ENCODE measurements at places on chromosomes 3 and 15. TPM values are rescaled to one million over a fixed set of nuclear protein-coding genes. Genes with fewer than 3 reads are reported as not detected.

CHL1 gene
- 191 TPM for total RNA-seq

EXD1 gene
- total RNA-seq: not detected

FOXB1 gene
- not detected for total RNA-seq

TIMP4 gene
- 40.2 TPM for total RNA-seq

INKA1 gene
- total RNA-seq: 10.3 TPM

DYNLT2B gene
- 7.3 TPM for total RNA-seq

PDCD10 gene
- 62.1 TPM for total RNA-seq

GUCA1C gene
- not detected for total RNA-seq

SH3GL3 gene
- total RNA-seq: 3.7 TPM

CA12 gene
- 1.8 TPM for total RNA-seq

NPAP1 gene
- total RNA-seq: not detected

GRCh38 chr15:39403640-39404117, 177.2 kb upstream of the THBS1 start:
- no peaks in the 10 kb centered on the region for H3K4me1 ChIP-seq
- H3K27me3 ChIP-seq: no peaks in the 10 kb centered on the region

DNA sequence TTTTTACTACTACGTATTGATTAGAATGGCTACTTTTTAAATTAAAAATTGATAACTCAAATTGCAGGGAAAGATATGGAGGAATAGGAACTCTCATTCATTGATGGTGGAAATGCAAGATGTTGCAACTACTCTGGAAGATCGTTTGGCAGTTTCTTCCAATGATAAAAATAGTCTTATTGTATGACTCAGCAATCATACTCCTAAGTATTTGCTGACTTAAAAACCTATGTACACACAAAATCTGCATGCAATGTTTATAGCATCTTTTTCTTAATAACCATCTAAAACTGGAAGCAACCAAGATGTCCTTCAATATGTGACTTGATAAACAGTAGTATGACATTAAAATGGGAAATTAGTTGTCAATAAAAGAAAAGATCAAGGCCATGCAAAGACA, 87.4 kb upstream of the LRRC3B start:
- H3K27ac ChIP-seq: no peak overlapping the region
- no peaks in the 10 kb centered on the region for H3K36me3 ChIP-seq
- DNase-seq: no peak
- no peaks in the 10 kb centered on the region for H3K27me3 ChIP-seq
- H3K4me1 ChIP-seq: no peaks in the 10 kb centered on the region

DNA sequence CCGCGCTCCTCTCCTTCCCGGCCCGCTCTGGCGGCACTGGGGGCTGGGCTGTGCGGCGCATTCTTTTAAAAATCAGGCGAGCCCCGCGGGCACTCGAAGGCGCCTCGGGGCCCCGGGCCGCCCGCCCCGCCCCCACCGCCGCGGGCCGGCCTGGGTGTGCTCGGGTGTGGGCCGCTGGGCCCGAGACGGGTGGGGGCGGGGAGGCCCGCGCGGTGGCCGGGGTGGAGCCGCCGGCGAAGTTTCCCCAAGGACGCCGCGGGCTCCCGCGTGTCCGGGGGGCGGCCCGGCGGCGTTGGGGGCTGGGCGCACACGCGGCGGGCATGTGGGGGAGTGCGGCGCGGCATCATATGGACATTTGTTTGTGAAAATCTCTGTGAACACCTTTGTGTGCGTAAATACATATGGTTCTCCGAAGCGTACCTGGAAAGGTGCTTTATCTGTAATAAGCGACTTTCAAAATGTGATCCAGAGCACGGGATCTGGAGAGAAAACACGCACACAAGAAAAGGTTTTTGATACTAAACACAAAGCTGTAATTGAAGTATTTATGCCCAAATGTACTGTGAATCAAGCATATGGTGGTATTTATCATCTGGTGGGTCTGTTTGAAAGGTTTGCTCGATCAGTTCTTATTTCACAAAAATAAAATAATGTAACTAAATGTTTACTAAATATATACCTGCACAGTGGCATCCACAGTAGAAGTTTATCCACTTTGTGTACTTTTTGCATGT, 612 bp upstream of the TBL1XR1 start:
- peak overlapping the region; percentile 75 for H3K4me3 ChIP-seq
- no peak for DNase-seq
- no peaks in the 10 kb centered on the region for H3K36me3 ChIP-seq
- peak overlapping the region; percentile 99 for H3K27ac ChIP-seq

GRCh38 chr3:103089758-103090157, 654.9 kb downstream of the ZPLD1 start:
- no peak for DNase-seq
- no peak overlapping the region for H3K27ac ChIP-seq
- no peaks in the 10 kb centered on the region for H3K27me3 ChIP-seq
- no peaks in the 10 kb centered on the region for H3K4me1 ChIP-seq

- no peaks in the 10 kb centered on the region for H3K4me1 ChIP-seq
- H3K36me3 ChIP-seq: peaks cover 87% of the 10 kb centered on the region
Measured at GRCh38 chr3:44926172-44926571, 49.8 kb downstream of the ZDHHC3 start.

DNA sequence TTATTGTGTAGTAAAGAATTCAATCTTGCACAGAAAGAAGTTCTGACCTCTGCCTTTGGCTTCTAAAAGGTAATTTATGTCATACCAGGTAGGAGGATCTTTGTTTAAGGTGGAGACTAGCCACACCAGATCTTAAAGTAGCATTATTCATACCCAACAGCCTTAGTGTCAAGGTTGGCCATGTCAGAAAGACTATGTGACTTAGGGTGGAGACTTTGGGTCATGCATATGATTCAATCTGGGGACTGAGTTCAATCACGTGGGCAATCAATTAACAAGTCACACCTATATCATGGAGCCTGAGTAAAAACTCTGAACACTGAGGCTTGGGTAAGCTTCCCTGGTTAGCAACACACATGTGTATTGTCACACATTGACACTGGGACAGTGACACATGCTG, 28.5 kb upstream of the ENTPD3 start:
- no peaks in the 10 kb centered on the region for H3K36me3 ChIP-seq
- H3K27ac ChIP-seq: no peak overlapping the region
- no peak for DNase-seq
- H3K27me3 ChIP-seq: no peaks in the 10 kb centered on the region
- no peaks in the 10 kb centered on the region for H3K4me1 ChIP-seq

- peaks cover 29% of the 10 kb centered on the region for H3K4me1 ChIP-seq
- H3K4me3 ChIP-seq: peak overlapping the region; percentile 14
- DNase-seq: no peak
- peak overlapping the region; percentile 79 for H3K27ac ChIP-seq
- H3K36me3 ChIP-seq: no peaks in the 10 kb centered on the region
- no peaks in the 10 kb centered on the region for H3K27me3 ChIP-seq
Measured at GRCh38 chr3:193897731-193898180, 238.2 kb upstream of the HES1 start.

DNA sequence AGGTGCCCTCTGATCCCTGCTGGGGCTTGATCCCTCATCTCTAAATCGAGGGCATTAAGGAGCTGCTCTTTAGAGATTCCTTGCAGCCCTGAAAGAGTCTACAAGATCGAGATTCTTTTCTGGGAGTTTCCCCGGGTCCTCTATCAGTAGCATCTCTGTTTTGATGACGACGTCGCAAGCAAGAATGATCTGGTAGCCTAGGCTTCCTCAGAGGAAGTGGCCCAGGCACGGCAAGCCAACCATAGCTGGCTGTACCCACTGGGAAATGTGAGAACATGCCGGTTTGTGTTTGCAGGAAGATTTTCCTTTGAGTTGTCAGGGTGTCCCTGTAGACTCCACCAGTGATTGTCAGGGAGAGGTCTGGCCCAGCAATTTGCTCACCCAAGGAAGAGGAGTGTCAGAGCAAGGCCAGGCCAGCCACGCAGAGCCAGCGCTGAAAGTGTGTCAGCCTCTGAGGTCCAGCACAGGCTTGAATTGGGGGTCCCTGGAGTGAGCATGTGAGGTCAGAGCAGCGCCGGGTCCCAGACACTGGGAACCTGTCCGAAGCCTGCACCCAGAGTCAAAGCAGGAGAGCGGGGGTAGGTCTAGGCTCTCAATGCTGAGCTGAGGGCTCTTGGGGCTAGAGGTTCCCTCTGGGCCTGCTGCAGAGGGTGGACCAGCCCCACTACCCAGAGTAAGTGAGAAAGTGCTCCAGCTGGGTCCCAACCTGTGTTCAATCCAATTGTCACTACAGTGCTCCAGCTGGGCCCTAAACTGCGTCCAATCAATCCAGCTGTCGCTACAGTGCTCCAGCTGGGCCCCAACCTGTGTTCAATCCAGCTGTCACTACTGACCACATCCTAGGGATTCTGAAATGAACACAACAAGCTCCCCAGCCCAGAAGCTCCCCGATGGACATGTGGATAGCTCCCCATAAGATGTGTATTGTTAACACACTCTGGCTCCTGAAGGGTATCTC, 95.7 kb downstream of the CHDH start:
- peaks cover 67% of the 10 kb centered on the region for H3K36me3 ChIP-seq
- H3K4me3 ChIP-seq: no peak overlapping the region

DNA sequence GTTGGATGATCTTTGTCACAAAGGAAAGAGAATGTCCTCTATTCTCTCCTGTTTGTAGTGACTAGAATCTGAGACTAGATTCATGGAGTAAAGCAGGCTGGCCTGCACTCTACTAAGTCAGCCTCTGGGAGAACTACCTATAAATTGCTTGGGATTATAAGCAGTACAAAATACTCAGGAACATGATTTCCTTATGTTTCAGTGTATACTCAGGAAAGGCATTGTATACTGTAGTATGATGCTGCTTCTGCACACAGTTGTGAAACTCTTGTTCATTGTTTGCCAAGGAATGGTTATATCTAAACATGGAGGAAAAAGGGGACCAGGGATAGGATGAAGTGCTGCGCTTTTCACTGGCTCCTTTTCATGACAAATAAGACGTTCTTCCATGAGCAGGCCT, 49.2 kb downstream of the OXSR1 start:
- no peaks in the 10 kb centered on the region for H3K27me3 ChIP-seq
- peaks cover 28% of the 10 kb centered on the region for H3K36me3 ChIP-seq
- no peak overlapping the region for H3K4me3 ChIP-seq
- no peaks in the 10 kb centered on the region for H3K4me1 ChIP-seq

DNA sequence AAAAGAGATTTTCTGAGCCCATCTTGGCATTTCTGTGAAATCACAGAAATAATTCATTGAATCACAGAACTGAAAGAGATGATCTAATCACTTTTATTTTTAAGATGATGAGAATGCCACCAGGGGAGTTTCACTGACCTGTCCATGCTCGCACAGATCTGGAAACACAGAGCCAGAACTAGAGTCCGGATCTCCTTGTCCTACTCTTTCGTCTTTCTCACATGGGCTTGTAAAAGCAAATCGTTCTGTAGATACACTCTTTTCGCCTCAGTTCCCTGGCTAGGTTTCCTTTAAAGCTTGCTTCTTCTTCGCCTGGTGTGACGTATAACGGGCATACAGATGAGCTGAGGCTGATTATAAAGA, 122.5 kb upstream of the SPRED1 start:
- no peaks in the 10 kb centered on the region for H3K27me3 ChIP-seq
- H3K27ac ChIP-seq: peak overlapping the region; percentile 81
- H3K4me1 ChIP-seq: no peaks in the 10 kb centered on the region

- H3K27ac ChIP-seq: no peak overlapping the region
- H3K4me3 ChIP-seq: no peak overlapping the region
- H3K4me1 ChIP-seq: no peaks in the 10 kb centered on the region
- no peaks in the 10 kb centered on the region for H3K36me3 ChIP-seq
- H3K27me3 ChIP-seq: no peaks in the 10 kb centered on the region
Measured at GRCh38 chr3:187629711-187630110, 40.5 kb downstream of the SST start.

DNA sequence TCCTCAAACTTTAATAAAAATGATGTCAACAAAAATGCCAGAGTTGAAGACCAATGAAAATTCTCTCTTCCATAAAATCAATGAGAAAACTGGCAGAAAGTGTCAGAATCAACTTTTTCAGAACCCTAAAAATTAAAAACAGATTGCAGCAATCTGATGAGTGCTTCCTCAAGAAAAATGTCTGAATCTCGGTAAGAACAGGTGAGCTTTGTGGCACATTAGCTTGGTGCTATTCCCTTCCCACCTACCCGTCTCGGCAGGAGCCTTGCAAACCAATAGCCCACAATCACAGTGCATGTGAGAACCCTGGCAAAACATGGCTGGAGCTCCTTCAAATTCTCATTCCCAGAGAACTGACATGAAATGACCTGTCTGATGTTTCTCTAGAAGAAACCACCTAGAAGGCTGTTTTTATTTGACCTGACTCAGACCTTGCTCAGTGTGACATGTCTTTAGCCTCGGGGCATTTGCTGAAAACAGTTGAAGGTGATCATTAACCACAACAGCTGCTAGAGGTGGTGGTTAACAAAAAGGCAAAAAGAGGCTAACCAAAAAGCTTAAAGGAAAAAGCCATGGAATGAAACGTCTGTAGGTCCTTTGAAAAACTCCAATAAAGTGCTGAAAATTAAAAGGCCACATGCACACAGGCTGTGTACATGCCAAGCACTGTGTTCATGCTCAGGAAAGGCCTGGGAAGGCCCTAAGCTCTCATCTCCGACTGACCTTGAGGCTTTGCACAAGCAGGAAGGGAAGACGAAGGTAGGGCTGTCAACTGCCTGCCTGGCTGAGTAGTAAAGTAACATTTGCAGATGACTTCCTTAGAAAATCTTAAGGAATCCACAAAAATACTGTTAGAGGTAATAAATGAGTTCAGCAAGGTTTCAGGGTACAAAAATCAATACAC, 253.0 kb upstream of the NSMCE3 start:
- H3K4me1 ChIP-seq: no peaks in the 10 kb centered on the region
- H3K4me3 ChIP-seq: no peak overlapping the region
- no peak for DNase-seq
- H3K36me3 ChIP-seq: no peaks in the 10 kb centered on the region
- H3K27ac ChIP-seq: no peak overlapping the region

DNA sequence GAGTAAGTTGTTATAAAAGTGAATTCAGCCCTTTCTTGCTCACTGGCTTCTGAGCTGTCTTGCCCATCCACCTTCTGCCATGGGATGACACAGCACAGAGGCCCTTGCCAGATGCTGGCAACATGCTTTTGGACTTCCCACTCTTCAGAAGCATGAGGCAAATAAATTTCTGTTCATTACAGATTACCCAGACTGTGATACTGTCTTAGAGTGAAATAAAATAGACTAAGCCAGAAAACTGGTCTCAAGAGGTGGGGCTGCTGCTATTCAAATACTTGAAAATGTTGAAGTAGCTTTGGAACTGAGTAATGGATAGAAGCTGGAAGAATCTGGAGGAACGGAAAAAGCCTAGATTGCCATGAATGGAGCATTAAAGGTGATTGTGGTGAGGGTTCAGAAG, 170.4 kb downstream of the ZMAT3 start:
- no peaks in the 10 kb centered on the region for H3K27me3 ChIP-seq
- no peak overlapping the region for H3K4me3 ChIP-seq
- H3K27ac ChIP-seq: no peak overlapping the region

- DNase-seq: no peak
- H3K27ac ChIP-seq: no peak overlapping the region
- peaks cover 7% of the 10 kb centered on the region for H3K36me3 ChIP-seq
- no peaks in the 10 kb centered on the region for H3K27me3 ChIP-seq
- peaks cover 28% of the 10 kb centered on the region for H3K4me1 ChIP-seq
Measured at GRCh38 chr3:30667280-30667651, 60.9 kb downstream of the TGFBR2 start.

GRCh38 chr3:27115352-27115751, 253.8 kb downstream of the NEK10 start:
- no peaks in the 10 kb centered on the region for H3K36me3 ChIP-seq
- no peaks in the 10 kb centered on the region for H3K27me3 ChIP-seq
- H3K4me1 ChIP-seq: no peaks in the 10 kb centered on the region
- no peak overlapping the region for H3K4me3 ChIP-seq
- DNase-seq: no peak
